ENCODE measurements at places on chromosomes 11 and 22.
A peak's percentile ranks its signal among the peaks of the same experiment; 100 is the strongest.

GRCh38 chr11:110787680-110788079, 75.4 kb upstream of the ARHGAP20 start:
- no peak for DNase-seq

DNA sequence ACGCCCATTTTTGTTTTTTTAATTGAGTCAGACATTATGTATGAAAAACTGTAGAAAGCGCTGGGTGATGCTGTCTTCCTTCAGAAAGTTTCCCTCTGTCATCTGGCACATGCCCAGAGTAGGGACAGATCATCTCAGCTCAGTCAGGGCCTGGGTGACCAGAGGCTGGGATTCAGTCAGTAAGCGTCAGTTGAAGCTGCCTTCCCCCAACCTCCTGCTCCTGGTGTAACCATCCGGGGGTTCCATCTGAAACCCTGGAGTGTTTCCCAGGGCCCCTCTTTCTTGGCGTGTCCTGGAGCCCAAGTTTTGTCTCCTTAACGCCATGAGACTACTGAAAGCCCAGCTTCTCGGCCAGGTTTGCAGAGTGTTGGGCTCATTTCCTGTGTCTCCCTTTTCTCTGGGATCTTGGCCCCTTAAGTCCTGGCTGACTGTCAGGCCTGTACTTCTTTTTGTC, 10.7 kb downstream of the PPFIA1 start:
- no peak for DNase-seq

DNA sequence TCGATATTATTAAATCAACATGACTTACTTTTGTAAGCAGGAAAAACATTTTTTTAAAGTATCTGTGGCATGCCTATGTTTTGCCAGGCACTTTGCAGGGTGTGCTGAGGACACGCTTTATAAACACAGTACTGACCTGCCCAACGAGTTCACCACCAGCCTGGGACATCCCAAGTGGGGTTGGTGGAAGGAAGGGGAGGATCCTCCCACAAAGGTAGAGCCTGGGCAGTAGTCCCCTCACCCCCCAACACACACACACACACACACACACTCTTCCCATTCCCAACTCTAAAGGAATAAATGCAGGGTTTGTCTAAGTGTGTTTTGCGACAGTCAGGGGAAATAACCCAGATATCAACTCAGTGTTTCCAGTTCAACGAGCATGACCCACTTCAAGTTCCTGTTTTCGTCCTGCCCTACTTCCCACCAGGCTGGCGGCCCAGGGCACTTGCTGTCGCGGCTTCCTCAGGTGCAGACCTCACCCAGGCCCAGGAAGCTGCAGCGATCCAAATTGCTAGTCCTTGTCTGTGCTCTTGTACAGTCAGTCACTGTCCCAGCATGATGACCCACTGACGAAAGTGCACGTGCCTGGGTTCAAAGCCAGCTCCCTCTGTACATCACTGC, 3.1 kb downstream of the CERK start:
- peak; percentile 33 for DNase-seq

- DNase-seq, result no peak
These were observed 65.5 kb upstream of the TCF20 start for GRCh38 chr22:42335839-42336378.

DNA sequence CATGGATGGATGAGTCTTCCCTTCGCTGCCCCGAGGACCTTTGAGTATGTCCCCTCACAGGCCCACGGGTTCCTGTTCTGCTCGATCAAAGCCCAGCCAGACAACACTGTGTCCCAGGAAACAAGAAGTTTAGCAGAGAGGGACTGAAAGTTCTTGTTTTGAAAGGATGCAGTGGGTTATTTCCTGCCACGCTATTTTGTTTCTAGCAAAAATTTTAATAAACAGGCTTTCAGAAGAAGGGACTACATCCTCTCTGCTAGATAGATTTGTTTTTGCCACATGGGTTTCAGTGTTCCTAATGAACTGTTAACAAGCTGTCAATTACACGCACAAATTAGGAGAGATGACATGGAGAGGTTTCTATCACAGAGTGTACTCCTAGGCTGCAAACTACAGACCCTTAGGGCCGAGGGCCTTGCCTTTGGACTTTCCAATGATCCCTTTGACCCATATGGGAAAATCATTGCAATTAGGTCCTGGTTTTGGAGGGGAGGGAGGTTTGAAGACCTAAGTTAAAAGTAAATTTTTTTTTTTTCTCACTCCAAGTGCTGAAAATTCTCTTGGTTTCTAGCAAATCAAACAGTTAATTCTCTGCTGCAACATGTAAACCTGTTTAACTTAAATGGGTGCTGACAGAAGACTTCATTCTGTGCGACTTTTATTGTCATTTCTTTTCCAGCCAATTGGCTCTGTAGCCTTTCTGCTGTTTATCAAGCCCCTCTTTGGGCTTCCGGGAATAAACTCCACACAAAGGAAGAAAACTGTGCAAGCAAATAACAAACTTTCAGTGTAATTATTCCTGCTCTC, 81.4 kb downstream of the RCN1 start:
- no peak for DNase-seq

DNA sequence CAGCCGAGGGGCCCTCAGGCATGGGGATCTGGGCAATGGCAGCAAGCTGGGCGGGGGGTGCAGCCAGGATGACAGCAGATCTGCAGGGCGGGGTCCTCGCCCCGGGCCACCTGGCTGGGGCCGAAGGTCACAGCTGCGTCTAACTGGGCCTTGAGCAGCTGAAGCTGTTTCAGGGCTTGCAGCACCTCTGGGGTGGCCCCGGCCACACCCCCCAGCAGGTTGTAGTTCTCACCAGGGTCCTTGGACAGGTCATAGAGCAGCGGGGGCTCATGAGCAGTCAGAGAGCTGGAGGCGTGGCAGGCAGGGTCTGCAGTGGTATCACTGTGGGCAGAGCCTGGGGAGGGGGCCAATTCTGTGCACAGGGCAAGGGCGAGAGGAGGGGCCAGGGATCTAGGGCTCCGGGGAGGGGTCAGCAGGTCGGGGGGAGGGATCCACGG, 2.8 kb downstream of the ARSA start:
- no peak for DNase-seq

DNA sequence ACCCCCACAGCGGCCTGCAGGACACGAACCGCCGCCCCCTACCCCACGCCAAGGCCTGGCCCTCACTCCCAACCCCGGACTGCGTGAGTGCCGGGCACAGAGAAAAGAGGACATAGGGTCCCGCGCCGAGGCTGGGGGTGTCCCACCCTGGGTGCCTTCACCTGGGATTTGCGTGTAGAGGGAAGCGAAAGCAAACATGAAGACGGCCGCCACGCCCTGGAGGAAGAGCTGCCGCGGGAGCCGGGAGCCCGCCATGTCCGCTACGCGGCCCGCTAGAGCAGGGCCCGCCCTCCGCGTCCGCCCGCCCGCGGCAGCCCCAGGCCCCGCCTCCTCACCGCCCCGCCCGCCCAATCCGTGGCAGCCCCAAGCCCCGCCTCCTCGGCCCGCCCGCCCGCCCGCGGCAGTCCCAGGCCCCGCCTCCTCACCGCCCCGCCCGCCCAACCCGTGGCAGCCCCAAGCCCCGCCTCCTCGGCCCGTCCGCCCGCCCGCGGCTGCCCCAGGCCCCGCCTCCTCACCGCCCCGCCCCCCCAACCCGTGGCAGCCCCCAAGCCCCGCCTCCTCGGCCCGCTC, at the start of gene LMF2:
Gene LMF2 (minus strand): TSS at position 282 of the 570 bp plus-strand sequence. CDS start 27 bp downstream, at position 255.
- peak; percentile 89 for DNase-seq

DNA sequence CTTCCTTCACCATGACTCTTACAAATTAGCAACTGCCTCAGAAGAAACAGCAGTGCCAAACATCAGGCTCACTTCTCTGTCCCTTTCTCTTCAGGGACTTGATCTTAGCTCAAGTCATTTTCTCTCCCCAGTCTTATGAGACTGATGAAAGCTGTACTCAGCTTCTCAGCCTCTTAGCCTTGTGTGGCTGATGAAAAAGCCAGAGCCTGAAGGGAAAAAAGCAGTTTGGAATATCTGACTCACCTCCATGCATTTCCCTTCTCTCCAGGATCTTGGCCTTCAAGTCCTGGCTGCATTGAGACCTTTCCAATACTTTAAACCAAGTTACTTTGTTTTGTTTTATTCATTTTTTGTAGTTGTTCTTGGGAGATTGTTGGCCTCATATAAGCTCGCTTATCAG, 195.9 kb downstream of the SPON1 start:
- no peak for DNase-seq

DNA sequence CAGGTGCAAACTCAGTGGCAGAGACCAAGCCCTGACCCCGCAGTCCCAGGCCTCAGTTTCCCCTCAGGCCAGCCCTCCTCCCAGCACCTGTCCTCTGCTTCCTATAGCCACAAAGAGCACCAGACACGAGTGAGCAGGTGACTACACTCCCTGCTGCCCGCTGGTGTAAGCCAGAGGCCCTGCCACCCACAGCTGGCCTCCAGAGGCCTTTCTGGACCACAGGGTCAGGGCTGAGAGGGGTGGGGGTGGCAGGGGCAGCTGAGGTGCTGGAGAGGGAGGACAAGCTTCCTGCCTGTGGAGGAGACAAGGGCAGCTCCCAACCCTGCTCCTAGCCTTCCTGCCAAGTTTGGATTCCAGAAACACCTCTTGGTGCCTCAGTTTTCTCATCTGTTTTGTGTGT, 31.3 kb upstream of the WNT7B start:
- DNase-seq, result no peak

DNA sequence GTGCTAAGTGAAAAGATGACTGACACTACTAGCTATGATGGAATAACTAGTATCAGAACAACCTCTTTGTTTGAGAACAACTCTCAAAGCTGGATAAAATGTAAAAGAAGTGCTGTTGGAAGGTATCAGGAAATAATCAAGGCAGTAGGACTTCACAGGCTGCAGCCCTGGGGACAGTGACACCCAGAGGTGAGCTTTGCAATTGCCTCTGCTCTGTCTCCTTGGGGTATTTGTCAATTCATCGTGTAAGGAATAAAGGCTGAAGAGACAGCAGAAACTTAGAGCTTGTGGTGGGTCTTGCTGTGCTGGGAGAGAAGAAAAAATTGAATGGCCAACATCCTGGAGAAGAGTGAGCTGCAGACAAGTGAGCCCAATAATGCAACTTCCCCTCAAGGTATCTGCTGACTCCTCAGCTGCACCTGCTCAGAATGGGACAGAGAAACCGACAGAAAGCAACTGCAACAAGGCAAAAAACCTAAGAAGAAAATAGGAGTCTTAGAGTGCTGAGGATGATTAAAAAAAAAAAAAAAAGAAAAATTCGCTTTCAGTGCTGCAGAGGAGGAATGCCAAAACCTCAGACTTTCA, 141.1 kb downstream of the RCN1 start:
- no peak for DNase-seq

DNA sequence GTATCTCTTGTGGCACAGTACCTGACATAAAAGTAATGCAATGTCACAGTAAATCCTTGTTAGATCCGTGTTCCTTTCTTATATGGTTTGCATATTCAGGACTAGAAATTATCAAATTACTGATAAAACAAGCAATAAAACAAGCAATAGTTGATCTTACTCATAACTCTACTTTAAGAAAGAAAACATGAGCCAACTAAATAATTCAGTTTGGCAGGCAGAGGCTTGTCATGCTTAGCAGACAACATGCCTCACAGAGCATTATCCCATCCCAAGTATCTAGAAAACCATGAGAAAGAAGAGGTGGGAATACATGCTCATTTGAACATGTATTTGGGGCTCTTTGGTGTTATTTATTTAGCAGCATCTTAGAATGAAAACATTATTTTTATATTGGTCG, 241.9 kb downstream of the SOX6 start:
- no peak for DNase-seq

DNA sequence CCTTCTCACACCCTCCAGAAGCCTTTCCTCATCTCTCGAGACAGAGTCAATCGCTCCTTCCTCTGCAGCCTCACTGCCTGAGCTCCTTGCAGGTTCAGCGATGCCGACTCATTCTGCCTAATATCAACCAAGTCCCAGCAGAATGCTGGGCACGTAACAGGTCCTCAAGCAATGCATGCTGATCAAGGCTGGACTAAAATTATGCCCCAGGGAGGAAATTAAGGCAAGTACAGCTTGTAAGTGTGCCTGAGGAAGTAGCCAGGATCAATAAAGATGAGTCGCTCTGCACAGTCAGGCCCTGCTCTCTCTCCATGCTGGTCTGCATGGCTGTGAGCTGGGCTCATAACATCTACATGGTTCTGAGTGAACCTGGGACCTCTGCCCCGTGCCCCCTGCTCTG, 25.6 kb upstream of the NRIP3 start:
- DNase-seq, result no peak

DNA sequence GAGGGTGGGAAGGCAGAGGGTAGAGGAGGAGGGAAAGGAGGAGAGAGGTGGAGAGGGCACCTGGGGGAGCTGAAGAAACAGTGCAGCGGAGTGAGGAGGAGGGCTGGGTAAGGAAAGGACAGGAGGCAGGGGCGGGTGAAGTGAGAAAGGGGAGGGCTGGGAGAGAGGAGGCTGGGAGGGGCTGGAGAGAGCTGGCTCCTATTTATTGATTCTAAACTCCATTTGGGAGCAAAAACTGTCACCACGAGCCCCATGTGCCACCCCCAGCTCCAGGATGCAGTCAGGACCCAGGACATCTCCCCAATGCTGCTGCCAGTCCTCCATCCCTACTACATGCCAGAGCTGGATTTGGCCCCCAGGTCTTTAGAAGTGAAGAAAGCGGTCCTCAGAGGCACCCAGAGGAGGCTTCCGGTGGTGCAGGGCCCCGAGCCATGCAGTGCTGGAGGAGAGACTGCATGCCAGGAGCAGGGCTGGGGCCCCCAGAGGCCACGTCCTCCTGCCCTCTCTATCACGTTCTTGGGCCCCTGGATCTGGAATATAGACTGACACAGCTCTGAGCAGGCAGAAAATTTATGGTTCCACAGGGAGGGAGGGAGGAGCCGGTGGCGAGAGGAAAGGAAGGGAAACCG, 53.7 kb downstream of the SLC22A12 start:
- no peak for DNase-seq

All from stimulated activated CD8-positive, alpha-beta memory T cell treated with anti-CD3 and anti-CD28 coated beads, Interleukin-15, amount 100 ng/mL, for 48 hours (primary cell).